ENCODE measurements at places on chromosomes 7 and 10.

DNA sequence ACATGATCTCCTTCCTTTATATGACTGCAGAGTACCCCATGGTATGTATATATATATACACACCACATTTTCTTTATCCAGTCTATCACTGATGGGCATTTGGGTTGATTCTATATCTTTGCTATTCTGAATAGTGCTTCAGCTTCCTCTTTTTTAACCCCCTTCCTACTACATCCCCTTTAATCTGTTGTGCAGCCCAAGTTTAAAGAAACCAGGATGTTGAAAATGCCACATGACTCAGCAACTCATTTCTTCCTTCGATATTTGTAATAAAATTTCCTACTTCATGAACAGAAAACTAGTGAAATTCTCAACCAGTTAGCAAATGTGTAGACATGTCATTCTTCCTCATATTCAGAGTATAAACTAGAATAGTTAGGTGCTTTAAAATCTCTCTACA is 1245.7 kb upstream of the SORCS1 start:
- no peak for DNase-seq

DNA sequence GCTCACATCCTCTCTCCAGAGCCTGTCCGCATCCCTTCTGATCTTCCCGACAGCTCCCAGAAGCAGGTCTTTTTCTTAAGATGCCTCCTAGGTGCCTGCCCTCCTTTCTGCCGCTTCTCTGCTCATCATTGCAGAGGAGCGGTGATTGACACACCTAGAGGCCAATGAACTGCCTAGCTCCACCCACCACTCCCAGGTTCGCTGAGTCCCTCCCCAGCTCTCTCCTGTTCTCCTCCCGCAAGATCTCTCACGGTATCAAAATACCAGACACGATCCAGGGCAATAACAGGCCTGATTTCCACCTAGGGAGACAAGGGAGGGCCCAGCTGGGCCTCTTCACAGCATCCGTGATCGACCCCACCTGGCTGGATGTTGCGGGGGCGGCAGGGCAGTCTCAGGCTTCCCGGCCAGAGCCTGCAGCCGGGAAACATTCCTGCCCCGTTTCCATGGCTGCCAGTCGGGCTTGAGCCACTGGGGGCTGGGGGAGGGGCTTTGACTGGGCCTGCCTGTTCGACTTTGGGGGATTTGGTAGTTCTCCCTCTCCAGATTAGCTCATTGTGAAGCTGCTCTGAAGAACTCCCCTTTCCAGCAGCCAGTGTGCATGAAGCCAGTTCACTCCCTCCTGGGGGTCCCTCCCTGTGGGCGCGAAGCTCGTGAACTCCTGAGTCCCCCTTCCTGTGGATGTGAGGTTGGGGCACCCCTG is 373.5 kb downstream of the RPS24 start:
- DNase-seq: peak; percentile 34

DNA sequence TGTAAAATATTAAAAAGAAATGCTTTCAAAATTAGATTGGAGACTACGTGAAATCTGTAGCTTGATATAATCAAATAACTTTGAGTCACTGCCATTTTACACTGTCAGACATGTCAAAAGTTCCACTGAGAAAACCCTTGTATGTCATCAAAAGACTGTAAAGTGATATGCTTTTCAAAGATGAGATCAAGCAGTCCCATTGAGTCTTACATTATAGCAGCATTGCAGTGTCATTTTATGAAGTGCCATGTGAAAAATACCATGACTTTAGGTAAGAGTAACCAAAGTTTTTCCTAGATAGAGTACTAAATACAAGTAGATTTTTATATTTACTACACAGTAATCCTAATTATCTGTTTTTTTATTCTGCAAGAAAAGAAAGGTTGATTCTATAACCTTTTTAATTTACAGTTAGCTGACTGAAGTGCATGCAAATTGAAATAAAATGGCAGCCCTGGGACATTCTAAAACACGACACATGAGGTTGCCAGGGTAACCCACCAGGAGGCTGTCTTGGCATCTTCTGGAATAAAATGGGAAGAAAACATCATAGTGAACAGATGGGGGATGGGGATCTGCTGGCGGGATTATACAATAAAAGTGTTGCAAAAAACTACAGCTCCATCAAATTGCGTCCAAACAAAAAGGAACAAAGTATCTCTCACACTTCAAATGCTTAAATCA is 91.3 kb upstream of the TMEM106B start:
- DNase-seq: no peak

- no peak for DNase-seq
Observed at GRCh38 chr10:110883924-110884323, 12.2 kb downstream of the PDCD4 start.

GRCh38 chr10:1745780-1746456 is 8.6 kb upstream of the ADARB2 start:
- no peak for DNase-seq

- no peak for DNase-seq
Observed at GRCh38 chr7:996079-996872, 13.3 kb downstream of the CYP2W1 start.

GRCh38 chr7:50534690-50535290 is 30.4 kb downstream of the DDC start:
- DNase-seq: no peak

DNA sequence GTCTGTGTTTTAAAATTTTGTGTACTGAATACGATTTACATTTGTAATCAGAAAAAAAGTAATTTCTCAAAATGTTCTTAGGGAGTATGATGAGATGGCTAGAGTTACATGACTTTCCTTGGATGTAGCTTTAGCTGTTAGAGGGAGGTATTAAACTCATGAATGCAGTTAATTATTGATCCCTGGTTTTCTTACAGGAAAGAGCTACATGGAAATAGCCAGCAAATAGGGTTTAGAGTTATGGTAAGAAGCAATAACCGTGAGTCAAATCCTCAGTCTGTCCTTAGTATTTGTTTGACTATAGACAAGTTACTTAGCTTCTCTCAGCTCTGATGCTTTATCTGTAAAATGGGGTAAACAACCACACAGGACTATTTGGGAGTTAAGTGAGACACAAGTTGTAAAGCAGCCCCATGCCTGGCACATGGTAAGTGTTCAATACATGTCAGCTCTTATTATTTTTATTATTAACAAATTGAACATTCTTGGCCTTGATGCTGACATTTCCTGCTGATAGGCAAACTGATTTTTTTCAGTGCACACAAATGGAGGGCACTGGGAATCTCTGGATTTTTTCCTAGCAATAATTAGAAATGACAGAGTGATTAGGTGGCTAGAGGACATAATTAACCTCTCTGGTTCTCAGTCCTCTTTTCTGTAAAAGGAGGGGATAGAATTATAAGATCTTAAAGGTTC is 204.5 kb upstream of the PHYHIPL start:
- no peak for DNase-seq

GRCh38 chr10:70510904-70511303 is 32.3 kb downstream of the PALD1 start:
- no peak for DNase-seq

- no peak for DNase-seq
Observed at GRCh38 chr7:77707504-77707992, 11.3 kb downstream of the RSBN1L start.

GRCh38 chr10:110977662-110978061 is 58.3 kb downstream of the SHOC2 start:
- no peak for DNase-seq

GRCh38 chr10:93457511-93457910 is 24.6 kb downstream of the MYOF start:
- no peak for DNase-seq

GRCh38 chr7:139043823-139044812 is 8.3 kb upstream of the ZC3HAV1L start:
- peak; percentile 61 for DNase-seq

GRCh38 chr10:113947184-113948041 is 93.0 kb downstream of the NHLRC2 start:
- no peak for DNase-seq

DNA sequence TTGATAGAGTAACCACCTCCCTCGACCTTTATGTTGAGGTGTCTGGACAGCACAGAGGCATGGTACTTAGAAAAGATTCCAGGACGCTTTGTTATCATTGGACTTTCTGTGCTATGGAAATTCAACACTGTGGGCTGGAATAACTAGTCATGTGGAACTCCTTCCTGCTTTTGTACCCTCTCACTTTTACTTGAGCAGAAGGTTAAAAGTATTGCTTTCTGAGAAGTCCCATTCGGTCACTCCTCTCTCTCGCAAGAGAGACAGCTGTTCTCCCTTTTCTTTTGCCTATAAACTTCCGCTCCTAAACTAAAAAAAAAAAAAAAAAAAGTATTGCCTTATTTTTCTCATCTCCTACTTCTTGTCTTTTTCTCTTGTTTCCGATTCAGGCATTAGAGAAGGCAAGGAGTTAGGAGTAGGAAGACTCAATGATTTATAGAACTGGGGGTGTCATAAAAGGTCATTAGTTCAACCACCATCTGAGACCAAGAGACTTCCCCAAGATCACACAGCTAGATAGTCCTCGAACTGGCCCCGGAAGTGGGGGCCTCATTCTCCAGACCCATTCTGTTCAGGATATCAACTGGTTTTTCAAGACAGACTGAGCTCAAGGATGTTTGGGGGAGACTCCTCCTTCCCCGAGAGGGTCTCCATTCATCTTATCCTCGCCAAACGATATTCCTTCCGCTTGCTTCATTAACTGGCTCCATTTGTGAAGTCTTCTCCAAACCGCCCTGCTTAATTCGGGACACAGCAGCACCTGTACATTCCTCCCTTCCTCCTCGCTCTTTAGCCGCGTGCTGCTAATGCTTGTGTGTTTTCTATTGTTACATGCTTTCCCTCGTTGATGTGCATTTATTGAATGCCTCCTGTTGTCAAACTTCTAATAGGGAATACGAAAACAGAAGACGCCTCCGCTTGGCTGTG is 995 bp upstream of the INPP5F start:
- no peak for DNase-seq

DNA sequence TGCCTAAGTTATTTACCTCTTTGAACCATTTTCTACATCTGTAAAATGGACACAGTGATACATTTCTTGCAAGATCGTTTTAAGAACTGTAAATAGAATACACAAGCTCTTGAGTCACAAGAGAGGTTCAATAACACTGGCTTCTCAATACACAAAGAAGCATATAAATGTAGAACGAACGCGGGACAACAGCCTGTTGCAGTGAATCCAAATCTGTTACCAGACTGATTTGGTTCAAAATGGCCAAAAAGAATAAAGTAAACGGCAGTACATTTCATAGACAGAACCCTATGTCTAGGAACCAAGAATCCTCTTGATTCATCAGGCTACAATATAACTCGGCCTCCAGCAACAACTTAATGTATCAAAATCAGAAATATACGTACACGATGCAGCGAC is 701 bp downstream of the MTPAP start:
- no peak for DNase-seq

DNA sequence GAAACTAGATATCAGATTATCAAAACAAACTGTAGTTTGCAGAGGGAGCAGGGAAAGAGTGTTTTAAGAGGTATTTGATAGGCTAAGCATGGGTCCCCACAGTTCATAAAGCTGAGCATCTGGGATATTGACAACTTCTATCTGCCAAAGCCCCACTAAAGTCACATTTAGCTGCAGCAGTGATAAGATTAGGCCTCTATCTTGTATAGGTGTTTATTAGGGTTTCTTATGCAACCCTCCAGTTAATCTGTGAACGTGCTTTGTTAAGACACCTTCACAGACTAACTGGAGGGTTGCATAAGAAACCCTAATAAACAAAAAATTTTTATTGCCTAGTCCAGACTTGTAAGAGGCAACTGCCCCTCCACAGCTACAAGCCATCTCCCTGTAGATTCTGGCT is 78.0 kb downstream of the CYP51A1 start:
- no peak for DNase-seq

- DNase-seq: no peak
Observed at GRCh38 chr10:2658780-2659179, 408.6 kb upstream of the PFKP start.

- DNase-seq: no peak
Observed at GRCh38 chr7:45241339-45242109, 83.9 kb downstream of the RAMP3 start.

- no peak for DNase-seq
Observed at GRCh38 chr7:154627646-154628290, 375.2 kb downstream of the PAXIP1 start.

Data from stimulated activated CD8-positive, alpha-beta memory T cell treated with anti-CD3 and anti-CD28 coated beads, Interleukin-12 subunit alpha, Interleukin-12 subunit beta, amount 100 ng/mL, for 4 hours (primary cell).